Coronary artery (tissue), 2 donors: ENCODE measurements at places on chromosomes 4 and X.

DNA sequence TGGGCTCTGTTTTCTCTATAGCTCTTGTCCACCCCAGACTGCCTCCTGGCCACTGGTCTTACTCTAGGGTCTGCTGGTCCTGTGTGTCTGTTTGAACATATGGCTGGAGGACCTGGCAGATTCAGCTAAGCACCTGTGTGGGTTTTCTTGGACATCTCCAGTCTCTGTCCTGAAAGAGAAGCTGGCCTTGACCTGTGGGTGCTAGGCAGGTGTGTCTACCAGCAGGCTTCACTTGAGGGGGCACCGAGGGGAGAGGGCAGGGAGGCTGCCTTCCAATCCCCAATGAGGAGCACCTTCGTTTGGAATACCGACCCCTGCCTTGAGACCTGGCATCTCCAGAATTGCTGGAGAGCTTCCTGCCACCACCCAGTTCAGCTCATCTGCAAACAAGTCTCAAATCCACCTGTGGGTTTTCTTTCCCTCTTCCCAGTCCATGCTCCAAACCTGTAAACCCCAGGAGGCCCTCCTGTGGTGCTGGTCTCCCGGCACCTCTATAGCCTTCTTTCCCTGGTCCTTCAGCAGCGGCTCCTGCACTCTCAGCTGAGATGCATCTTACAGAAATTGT lies 45.2 kb downstream of the HTRA3 start:
- DNase-seq: no peak

GRCh38 chr4:82380831-82381230 lies 7.0 kb upstream of the HNRNPD start:
- DNase-seq: no peak

DNA sequence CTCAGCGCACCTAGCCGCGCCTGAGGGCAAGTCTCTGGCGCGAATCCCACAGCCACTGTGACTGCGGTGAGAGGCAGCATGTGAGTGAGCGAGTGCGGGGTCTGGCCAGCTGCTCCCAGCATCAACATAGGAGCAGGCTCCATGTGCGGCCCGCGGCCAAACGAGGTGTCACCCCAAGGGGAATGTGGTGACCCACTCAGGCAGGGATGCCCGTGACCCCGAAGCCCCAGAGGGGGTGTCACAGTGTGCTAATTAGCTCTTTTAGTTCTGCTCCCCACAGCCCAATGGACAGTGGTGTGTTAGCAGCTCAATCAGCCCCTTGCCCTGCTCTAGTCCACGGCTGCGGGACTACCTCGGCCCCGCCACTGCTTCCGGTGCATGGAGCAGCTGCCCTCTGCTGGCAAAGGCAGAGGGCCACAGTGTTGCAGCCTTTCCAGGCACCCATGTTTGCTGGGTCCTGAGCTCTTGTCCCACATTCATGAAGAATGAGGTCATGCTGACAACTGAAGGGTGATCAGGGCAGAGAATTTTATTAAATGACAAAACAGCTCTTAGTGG lies 61.4 kb downstream of the AGA start:
- DNase-seq: no peak

DNA sequence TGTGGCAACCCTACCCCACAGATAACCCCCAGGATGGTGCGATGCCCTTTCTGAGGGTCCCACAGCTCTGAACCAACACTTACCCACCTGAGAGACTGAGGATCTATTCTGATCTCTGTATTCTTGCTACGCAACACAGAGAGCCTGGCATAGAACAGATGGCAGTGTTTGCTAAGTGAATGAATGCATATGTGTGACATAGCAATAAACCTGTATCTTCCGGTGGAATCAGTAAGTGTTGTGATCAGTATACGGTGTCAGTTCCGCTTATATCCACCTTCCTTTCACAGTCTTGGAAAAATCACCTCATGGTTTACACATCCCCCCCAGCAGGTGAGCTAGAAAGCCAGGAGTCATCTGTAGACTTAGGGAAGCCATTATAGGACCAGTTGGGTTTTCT lies 5.9 kb upstream of the HSD17B10 start:
- DNase-seq: no peak

DNA sequence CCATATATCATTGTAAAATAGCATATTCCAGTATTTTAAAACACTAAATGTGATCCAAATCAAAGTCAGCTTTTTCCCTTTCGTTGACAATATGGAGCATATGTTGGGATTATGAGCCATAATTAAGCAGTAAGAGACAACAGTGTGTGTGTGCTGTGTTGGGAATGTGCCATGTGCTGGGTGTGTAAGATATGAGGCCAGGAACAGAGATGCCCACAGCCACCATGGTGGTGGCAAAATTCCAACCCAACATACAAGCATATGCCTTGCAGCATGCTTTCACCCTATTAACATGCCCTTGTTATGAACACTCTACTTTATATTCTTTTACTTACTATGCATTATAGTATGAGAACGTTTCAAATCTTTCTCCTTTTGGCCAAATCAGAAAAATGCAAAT lies 1560.4 kb upstream of the TENM3 start:
- DNase-seq: no peak

DNA sequence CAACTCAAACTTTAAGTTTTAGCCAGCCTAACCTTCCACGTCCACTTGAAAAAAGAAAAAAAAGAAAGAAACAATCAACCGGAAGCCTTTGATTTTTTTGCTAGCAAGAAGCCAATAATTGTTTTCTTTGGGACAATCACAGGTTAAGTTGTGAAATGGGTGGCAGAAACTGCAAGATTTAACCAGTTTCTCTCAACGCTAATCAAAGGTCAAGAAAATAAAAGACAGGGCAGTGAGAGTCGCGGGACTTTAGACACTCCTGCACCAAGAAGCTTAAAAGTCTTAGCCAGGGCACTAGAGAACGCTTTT lies 1.0 kb downstream of the ACSL1 start:
- DNase-seq: no peak

DNA sequence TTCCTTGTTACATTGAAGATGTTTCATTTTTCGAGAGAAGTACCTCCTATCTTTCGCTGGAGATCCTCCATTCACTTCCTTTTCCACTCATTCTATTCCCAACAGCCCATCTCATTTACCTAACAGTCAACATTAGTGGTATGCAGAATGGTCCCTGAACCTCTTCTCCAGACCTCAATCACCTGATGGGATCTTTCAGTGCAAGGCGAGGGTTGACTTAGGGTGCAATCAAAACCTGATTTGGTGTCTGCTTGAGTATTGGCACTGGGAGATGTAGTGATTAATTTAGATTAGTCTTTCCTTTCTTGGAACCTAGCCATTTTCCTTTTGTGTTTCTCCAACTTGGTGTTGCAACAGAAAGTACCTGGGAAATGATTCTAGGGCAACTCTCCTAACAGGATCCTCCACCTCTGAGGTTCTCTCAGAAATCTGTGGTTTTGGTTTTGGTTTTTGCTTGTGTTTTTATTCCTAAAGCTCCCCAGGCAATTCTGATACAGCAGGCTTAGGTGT lies 18.4 kb downstream of the DDX3X start:
- no peak for DNase-seq

- DNase-seq: no peak
These were observed 89.1 kb downstream of the LARP7 start for GRCh38 chr4:112726041-112726440.

GRCh38 chr4:7915875-7916242 lies 23.8 kb downstream of the AFAP1 start:
- DNase-seq: no peak

DNA sequence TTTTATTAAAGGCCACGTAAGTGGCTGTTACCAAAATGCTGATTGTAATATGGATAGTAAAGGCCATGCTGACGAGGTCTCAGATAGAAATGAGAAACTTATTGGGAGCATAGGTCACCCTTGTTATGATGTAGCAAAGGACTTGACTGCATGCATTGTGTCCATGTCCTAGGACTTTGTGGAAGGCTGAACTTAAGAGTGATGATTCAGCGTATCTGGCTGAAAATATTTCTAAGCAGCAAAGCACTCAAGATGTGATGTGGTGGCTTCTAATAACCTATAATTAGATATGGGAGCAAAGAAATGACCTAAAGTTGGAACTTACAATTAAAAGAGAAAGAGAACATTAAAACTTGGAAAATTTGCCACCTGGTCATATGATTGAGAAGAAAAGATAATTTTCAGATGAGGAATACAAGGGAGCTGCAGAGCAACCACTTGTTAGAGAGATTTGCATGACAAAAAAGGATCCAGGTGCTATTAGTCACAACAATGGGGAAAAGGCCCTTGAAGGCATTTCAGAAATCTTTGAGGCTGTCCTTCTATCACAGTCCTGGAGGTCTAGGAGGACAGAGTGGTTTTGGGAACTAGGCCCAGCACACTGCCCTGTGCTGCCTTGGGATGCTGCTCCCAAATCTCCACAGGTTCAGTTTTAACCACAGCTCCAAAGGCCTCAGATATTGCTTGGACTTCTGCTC lies 793.7 kb upstream of the LCORL start:
- DNase-seq: no peak

DNA sequence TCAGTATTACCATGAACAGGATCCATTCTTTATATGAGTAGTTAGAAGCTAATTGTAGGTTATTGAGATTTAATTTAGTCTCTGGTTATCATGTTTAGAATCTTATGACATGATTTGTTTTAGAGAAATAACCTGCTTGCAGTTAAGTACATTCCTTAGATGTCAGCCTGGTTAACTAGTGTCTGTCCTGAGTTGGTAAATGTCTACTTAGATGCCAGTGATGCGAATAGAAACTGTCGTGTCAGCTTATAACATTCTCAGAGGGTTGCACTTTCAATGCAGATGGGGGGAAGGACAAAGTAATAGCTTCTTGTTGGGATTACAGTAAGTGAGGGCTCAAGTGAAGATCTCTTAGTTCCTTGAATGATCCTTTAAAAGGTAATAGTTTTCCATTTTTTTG lies 227.8 kb upstream of the SPRY1 start:
- no peak for DNase-seq

DNA sequence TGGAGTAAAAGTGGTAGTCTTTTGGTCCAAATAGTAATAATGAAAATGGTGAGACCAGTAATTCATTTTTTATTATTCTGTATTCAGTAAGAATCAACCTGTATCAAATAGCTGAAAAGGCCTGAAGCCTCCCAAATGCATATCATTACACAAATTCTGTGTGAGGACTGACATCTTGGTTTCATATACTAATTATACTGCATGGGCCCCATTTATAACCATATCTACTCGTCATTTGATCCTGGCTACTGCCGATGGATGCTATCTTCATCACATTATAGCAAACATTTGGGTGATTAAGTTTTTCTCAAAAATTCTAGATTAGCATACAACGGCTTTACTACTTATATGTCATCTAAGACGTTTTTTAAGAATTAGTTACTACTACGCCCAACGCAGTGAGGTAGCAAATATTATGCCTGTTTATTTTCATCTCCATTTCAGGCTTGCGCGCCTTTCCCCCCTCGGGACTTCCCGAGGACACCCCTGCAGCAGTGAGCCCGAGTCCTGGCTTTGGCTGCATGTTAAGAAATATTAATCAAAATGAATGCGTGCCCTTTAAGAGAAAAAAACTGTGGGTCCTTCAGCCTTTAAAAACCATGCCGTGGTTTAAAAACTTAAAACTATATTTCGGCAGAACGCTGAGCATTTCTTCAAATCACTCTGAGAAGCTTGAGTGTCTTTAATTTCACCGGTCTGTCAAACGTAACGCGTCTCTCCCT lies 814 bp upstream of the MMAA start:
- no peak for DNase-seq

GRCh38 chr4:4488405-4489404 lies 53.1 kb downstream of the STX18 start:
- DNase-seq: no peak

GRCh38 chrX:20452487-20452886 lies 185.8 kb upstream of the RPS6KA3 start:
- DNase-seq: no peak

DNA sequence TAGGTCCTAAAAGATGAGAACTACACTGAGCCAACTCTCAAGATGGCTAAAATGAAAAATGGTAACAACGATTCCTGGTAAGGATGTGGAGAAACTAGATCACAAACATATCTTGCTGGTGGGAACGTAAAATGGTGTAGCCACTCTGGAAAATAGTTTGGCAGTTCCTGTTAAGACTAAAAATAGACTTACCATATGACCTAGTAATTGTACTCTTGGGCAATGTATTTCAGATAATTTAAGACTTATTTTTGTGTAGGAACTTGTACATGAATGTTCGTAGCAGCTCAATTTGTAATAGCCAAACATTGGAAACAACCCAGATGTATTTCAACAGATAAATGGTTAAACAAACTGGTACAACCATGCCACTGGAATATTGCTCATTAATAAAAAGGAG lies 106.2 kb downstream of the HDAC8 start:
- no peak for DNase-seq

GRCh38 chr4:146342600-146343192 lies 128.4 kb downstream of the REELD1 start:
- no peak for DNase-seq

DNA sequence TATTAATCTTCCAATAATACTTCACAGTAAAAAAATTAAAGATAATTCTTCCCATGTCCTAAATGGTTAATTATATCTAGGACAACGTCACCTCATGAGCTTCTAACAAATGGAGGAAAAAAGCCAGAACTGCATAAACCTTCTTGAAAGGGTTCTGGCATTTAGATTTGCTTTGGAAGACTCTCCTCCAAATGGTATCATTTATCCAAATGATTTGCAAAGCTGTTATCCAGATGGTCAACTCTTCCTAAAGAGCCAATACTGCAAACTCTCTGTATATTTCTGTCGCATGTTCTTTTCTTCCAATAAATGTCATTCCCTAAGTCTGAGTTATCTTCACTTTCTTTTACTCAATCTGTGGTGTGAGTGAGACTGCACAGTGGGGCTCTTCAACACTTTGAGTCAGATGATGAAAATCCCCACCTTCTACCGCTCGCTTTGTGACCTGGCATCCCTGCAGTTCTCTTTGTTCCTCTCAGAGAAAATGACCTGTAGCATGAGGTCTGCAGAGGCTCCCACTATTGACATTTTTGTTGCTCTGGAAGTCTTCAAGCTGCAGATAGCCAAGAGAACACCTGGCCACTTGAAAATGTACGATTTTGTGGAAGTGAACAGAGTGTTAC lies 52.9 kb downstream of the TMEM150C start:
- no peak for DNase-seq

DNA sequence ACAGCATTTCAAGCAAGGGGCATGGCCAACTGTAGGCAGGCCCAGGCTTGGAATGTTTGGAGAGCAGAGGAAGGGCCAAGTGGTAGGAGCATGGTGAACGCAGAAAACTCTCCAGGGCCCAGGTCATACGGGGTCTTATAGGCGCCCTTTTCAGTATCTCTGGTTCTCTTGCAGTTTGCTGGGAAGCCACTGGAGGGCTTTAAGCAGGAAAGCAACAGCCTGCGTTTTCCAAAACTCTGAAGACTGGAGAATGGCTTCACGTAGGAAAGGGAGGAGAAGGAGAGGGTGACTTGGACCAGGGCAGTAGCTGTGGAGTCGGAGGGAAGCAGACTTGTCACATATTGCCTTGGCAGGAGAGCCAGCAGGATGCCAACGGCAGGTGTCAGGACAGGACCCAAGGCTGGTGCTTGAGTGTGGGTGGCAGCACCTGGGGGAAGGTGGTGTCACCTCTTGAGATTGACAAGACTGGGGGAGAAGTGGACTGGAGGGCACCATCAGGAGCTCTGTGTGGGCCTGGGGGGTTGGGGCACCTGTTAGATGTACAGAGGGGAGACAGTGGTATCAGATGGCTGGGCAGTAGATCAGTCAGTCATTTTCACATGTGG lies 21.9 kb downstream of the TKTL1 start:
- DNase-seq: no peak
